ENCODE measurements at places on chromosomes 6 and 20.

- no peak for DNase-seq
Observed at GRCh38 chr6:16651871-16652270, 109.4 kb downstream of the ATXN1 start.

- DNase-seq: no peak
Observed at GRCh38 chr6:163686301-163686700, 271.8 kb downstream of the QKI start.

GRCh38 chr20:48105526-48105925, 320.2 kb upstream of the SULF2 start:
- DNase-seq: no peak

DNA sequence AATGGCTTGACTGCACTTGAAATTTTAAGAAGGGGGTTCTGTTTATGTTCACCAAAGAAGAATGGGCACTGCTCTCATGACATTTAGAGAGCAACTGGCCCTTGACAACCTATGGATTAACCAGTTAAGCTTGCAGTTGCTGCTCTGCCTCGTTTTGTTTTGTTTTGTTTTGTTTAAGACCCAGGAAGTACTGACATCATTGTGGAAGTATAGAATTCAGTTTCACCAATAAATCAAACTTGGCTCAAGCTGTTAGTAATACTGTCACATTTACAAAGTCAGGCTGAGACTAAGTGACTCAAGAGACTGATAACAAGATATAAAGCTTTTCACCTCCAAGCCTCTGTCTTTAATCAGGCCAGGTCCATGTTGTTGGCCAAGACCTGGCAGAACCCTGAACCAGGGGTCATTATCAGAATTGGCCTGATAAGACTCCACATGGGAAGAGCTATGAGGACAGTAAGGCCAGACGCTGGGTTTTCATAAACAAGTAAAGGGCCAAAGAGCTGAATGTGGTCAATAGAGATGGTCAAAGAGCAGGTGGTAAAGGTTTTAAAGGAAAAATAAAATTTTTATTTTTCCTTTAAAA, 99.4 kb upstream of the VGLL2 start:
- no peak for DNase-seq

DNA sequence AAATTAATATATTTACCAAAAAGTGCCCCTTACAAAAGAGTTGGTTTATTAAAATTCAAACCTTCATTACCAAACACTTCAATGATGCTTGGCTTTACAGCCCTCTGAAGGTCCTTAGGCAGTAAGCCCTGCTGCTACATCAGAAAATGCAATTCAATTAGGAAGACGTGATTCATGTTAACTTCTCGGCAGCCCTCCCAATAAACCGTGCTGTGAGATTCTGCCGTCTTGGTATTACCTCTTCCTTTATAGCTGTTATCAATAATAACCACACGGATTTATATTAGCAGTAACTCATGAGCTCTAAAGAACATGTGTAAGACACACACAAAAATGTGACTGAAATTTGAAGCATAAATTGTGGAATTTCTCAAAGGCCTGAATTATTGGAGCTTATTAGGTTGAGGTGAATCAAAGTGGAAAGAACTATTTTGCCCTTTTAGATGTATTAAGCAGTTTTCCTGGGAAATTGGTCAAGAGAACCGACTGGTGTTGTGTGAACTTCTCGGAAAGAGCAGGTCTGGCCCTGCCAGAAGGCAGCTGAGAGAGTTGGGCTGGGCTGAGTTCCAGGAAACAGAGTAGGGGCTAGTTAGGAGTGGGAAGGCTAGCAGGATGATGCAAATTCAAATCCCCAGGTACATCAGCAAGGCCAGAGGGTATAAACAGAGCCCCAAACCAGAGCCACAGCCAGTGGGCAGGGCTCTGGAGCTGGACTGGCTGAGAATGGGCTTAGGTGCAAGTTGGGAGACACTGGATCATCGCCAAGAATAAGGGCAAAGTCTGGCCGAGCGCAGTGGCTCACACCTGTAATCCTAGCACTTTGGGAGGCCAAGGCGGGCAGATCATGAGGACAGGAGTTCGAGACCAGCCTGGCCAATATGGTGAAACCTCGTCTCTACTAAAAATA, 33.1 kb downstream of the FGD2 start:
- no peak for DNase-seq

GRCh38 chr6:45365036-45365435, 12.7 kb downstream of the SUPT3H start:
- no peak for DNase-seq

DNA sequence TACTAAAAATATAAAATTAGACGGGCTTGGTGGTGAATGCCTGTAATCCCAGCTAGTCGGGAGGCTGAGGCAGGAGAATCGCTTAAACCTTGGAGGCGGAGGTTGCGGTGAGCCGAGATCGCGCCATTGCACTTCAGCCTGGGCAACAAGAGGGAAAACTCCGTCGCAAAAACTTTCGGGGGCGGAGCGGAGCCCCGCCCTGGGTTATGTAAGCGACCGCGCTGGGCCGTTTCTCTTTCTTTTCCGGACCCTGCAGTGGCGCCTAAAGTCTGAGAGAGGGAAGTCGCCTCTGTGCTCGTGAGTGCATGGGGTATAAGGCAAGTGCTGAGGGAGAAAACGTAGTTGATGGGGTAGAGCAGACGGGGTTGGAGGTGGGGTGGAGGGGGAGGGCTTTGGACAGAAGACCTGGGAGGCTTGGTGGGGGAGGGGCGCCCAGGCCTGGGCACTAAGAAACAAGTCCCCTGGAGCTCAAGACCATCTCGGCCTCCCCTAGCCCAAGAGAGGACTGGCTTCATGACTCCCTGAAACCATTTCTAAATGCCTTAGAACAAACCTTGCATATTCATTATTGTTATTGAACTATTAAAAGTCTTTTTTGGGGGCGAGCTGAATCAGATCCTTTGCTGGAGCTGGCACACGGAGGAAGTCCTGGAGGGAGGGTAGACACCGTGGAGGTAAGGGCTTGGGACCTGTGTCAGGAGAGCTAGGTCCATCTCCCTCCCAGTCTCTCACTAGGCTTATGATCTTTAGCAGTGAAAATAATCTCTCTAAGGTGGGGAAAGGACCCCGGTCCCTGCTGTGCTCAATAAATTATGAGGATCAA, 2.7 kb upstream of the MICA start:
- DNase-seq: peak; percentile 81

GRCh38 chr6:143174951-143175350, 114.3 kb downstream of the AIG1 start:
- no peak for DNase-seq

DNA sequence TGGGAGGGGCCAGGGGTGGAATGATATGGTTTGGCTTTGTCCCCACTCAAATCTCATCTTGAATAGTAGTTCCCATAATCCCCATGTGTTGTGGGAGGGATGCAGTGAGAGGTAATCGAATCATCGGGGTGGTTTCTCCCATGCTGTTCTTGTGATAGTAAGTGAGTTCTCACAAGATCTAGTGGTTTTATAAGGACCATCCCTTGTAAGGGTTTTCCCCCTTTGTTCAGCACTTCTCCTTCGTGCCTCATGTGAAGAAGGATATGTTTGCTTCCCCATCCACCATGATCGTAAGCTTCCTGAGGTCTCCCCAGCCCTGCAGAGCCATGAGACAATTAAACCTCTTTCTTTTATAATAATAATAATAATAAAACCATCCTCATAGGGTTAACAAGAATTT, 88.8 kb upstream of the PRND start:
- no peak for DNase-seq

DNA sequence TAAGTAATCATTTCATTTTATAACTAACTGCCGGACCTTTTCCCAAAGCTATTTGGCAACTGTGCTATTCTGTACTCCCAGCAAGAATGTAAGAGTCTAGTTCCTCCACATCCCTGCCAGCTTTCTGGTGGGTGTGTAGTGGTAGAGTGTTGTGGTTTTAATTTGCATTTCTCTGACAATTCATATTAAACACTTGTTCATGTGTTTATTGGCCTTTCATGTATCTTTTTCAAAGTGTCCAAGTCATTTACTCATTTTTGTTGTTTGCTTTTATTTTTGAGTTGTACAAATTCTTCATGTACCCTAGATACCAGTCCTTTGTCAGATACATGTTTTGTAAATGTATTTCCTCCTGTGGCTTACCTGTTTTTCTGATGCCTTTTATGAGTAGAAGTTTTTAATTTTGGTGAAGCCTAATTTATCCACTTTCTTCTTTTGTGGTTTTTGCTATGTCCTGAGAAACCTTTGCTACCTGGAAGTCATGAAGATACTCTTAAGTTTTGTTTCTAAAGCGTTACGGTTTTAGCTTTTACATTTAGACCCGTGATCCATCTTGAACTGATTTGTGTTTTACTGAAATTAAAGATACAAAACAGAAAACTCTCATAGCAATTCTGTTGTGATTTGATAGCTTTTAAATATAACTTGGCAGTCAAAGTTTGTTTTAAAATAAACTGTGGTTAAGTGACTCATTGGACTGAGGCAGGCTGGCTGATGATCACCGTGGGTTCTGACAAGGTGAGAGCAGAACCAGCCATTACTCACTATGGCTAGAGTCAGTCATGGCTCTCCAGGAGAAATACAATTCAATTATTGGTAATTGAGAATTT, 8.0 kb downstream of the MYLIP start:
- no peak for DNase-seq

- no peak for DNase-seq
Observed at GRCh38 chr6:33737267-33738026, 9.3 kb downstream of the IP6K3 start.

DNA sequence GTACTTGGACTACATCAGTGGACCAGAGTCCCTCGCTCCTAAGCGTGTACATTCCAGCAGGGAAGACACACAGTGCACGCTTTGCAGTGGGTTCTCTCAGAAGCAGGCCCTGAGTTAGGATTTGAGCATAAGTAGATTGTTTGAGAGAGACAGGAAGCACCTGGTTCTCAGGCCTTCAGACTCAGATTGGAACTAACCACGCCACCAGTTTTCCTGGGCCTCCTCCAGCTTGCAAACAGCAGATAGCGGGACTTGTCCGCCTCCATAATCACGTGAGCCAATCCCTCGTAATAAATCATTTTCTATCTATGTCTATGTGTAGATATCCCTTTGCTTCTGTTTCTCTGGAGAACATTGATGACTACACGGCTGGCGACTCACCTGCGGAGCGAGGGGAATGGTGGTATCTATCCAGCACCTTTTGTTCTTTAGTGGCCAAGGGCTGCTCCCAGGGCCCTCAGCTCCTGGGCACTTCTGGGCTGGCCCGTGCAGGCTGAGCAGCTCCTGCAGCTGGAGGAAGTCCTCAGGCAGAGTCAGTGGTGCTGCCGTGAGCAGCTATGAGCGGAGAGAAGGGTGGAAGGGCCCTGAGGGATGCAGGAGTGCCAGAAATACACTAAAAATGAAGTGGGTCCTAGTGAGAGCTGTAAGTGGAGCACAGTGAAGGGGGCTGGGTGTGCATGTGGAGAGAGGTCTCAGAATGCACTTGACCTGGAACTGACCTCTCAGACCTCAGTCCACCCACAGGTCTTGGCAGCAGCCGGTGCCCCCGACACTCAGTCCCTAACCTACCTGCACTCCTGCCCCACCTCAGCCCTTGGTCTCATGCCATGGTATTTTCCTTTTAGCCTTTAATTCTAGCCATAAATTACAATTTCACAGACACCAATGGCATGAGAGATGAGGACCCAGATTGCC, 76.9 kb downstream of the STK35 start:
- DNase-seq: no peak

- no peak for DNase-seq
Observed at GRCh38 chr6:24403501-24403824, 727 bp downstream of the MRS2 start.

DNA sequence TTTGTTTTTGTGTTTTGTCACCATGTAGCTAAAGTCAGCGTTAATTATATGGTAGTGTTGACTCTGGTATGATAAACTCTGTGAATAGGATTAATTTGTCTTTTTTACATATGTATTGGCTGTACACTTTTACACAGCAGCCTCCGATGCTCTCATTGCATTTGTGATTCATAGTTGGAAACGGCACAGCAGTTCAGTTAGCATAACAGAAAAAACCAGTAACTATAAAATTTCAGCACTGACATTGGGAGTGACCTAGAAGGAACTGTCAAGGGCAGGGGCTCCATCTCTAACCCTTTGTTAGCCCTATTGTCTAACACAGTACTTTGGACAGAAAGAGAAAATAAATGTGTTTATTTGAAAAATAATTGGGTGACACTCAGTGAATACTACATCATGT, 5.6 kb upstream of the BEND6 start:
- no peak for DNase-seq

DNA sequence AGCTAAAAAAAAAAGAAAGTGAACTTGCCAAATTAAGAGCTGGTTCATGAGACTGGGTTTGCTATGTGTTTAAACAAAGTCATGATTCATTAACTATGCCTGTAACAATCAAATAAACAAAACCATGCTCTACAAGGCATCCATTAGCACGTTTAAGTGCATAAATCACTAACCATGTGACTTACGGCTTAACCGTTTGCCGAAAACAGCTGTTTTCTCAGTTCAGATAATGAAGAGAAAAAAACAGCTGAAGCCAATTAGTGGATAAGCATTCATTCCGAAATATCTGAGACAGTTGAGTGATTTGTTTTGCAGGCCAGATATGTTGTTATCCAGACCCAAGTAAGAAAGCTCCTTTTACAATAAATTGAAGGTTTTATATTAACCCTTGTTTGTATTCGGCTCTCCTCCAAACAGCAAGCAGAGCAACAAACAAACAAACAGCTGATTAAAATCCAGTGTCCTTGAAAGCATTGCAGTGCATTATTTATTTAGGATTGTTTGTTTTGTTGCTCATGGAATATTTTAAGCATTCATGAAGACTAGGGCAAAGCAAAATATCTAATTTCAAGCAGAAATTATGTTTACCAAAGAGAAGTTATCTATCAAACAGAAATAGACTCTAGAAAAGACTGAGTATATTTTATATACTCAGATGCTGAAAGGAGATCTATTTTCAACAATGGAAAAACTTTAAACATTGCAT, 343.5 kb downstream of the RFPL4B start:
- no peak for DNase-seq

DNA sequence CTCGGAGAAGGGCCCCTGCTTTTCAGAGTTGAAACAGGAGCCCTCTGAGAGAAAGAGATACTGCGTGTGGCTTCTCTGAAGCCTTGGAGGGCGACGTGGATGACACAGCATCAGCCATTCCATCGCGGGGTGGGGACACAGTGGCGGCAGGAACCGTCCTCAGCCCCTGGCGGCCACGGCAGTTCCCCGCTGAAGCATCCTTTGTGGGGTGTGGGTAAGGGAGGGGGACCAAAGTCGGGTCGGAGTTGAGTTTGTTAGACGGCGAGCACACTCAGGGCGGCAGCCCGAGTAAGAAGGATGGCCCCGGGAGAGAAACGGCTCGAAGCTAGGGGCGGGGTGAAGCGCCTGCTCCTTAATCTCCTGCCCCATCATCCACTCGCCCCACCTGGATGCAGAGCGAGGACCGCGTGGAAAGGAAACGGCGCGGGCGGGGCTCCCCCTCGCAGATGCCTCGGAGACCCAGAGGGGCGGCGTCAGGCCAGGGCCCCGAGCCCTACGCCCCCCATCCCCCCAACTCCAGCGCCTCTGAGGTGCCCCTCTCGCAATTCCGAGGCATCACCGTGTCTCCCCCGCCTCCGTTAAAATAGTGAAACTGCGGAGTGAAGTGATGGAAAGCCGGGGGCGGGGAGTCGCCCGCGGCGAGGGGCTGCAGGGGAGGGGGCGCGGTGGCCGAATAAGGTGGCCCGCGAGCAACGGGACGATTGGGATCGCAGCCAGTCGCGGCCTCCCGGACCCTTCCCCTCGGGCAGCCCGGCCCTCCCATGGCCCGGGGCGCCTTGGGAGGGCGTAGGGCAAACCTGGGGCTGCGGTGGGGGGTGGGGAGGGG, 796 bp upstream of the RREB1 start:
- peak; percentile 92 for DNase-seq

- DNase-seq: no peak
Observed at GRCh38 chr20:11012975-11013374, 339.2 kb upstream of the JAG1 start.
